ENCODE measurements at places on chromosomes 1 and 21. TPM values are rescaled to one million over a fixed set of nuclear protein-coding genes. Genes with fewer than 3 reads are reported as not detected.
A peak's percentile ranks its signal among the peaks of the same experiment; 100 is the strongest.

AP4B1 gene
- 16.9 TPM for total RNA-seq

DNA sequence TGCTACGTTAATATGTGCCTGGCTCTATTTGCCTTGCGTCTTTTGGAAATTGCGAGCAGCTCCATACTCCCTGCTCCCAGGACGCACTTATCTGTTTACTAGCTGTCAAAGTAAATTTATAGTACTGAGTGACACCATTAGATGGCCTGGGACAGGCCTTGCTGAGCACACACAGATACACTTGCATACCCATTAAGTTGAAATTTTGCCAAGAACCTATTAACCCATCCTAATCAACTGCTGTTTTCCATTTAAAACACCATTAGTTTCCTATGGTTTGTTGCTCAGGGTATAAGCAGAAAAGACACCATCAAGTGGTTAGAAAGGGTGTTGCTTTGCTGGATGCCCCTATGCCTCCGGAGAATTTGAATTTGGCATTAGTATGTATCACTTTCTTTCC, 187.3 kb downstream of the SLC44A5 start:
- DNase-seq, result no peak

DNA sequence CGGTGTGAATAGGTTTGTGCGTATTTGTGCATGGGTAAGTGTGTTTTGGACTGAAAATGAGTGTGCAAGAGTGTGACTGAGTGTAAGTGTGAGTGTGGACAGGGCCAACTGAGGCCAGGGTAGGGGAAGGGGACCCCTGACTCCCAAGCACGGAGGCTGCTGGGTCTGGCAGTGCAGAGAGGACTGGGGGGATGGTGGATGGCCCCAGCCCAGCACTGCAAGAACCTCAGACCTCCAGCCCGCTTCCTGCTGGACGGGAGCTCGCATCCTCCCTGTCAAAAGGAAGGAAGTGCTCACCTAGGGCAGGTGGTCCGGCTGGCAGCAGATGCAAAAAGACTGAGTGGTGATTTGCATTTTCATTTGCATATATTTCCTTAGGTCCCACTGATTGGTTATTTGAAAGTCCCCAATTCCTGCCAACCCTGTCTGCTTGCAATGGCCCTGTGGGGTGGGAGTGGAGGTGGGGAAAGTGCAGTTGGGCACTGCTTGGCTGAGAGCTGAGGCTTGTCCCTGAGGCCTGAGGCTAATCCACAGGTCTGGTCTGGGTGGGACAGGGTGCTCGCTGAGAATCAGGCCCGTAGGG, 42.8 kb upstream of the CASZ1 start:
- no peak for DNase-seq

DCLRE1B gene
- total RNA-seq, result 21.5 TPM

- no peak for DNase-seq
Measured at GRCh38 chr1:175287377-175287776, 94.8 kb upstream of the KIAA0040 start.

LAD1 gene
- total RNA-seq, result not detected

GRCh38 chr21:38915546-38915945, 109.8 kb downstream of the ETS2 start:
- no peak for DNase-seq

GRCh38 chr1:164660412-164660772, 101.4 kb downstream of the PBX1 start:
- DNase-seq, result peak; percentile 36

- no peak for DNase-seq
Measured at GRCh38 chr1:206803221-206803730, 31.0 kb upstream of the IL10 start.

DNA sequence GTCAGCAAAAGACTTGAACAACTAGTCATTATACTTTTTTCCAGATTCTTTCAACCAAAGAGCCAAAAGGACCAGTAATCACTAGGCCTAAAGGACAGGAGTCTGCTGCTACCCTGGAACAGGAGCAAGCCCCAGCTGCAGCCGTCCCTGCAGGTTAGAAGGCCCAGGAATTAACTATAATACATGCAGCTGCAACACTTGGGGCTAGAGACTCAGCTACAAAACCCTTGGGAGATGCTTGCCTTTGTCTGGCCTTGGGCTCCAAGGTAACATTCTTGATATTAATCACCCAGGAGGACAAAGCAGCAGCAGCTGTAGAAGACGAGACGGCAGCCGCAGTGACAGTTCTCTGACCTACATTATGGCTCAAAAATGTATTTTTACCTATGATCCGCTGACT, 841.2 kb upstream of the ADGRL4 start:
- DNase-seq, result no peak
